Peyer's patch (tissue), 4 donors: ENCODE measurements at places on chromosomes 5 and 9.

DNA sequence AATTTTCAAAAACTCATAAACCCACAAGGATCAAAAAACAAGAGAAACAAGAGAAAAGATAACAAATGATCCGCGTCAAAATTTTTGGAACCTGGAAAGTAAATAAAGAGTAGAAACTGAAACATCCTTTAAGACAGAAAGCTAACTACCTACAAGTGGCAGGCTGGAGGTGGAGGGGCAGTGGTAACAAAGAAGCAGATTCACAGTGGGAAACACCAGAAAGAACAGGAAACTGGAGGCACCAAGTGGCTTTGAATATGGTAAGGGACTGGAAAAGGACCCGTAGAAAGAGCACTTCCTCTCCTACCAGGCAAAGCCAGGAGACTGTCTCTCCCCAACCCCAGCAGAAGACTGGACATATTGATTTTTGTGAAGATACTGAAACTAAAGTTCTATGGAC is 100.6 kb upstream of the TARS1 start:
- H3K27ac ChIP-seq, result no peak overlapping the region
- no peaks in the 10 kb centered on the region for H3K4me1 ChIP-seq
- no peaks in the 10 kb centered on the region for H3K36me3 ChIP-seq
- H3K27me3 ChIP-seq, result no peaks in the 10 kb centered on the region
- DNase-seq, result no peak

- no peaks in the 10 kb centered on the region for H3K4me1 ChIP-seq
- H3K27ac ChIP-seq, result no peak overlapping the region
- DNase-seq, result no peak
- no peaks in the 10 kb centered on the region for H3K36me3 ChIP-seq
- no peak overlapping the region for H3K4me3 ChIP-seq
Observed at GRCh38 chr5:154844809-154845208, 5.6 kb downstream of the FAXDC2 start.

DNA sequence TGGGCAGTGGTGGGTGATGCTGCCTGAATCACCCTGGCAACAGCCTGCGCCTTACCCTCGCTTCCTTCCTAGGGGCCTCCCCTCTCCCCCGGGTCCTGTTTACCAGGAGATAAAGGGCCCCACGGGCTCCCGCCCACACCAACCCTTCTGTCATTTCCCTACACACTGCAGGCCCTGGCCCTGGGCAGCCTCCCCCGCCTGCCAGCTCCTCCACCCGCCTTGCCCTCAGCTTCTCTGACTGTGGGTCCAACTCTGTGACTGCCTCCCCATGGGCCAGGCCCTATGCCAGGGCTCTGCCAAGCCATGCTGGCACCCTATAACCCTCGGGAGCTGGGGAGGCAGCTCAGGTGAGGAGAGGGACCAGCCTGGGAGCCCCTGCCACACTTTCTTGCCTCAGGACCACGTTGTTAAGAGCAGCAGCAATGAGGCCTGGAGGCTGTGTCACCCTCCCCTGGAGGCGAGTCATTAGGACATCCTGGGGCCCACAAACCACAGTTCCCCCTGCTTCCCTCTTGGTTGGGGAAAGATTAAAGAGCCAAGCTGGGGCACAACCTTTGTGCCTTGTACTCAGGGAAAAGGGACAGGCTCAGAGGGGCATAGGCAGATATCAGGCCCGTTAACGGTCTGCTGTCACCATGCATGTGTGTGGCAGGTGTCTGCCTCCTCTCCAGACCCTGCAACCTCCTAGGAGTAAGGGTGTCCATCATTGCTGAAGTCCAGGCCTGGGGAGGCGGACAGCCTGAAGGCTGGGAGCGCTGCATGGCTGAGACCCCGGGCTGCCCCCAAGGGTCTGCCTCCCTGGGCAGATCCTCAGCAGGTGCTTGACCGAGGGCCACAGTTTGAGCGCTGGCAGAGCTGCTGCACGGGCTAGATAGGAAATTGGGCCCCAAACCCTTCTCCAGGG is 2.8 kb downstream of the MGAT4B start:
- peak overlapping the region; percentile 95 for H3K27ac ChIP-seq
- no peak overlapping the region for H3K4me3 ChIP-seq
- DNase-seq, result peak; percentile 54
- H3K27me3 ChIP-seq, result no peaks in the 10 kb centered on the region
- no peaks in the 10 kb centered on the region for H3K36me3 ChIP-seq
- H3K4me1 ChIP-seq, result peaks cover 40% of the 10 kb centered on the region

- H3K27ac ChIP-seq, result no peak overlapping the region
- H3K36me3 ChIP-seq, result no peaks in the 10 kb centered on the region
- H3K4me3 ChIP-seq, result no peak overlapping the region
Observed at GRCh38 chr9:115590011-115590410, 472.1 kb upstream of the TNC start.

DNA sequence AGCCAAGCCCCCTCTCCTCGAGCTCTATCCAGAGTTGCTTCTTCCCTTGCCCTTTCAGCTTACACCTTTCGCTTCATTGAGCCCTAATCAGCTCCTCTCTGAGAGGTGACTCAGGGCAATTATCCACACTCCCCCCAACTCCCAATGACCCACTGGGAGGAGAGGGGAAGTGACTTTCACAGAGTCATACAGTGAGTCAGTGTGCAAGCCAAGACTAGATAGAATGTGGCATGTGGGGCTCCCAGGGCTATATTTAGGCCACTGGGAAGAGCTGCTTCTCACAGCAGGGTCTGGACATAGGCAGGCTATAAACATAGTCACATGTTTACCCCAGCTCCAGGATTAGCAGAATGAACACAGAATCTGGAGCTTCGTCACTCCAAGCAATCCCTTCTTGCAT is 57.4 kb downstream of the NRG2 start:
- no peak for DNase-seq
- no peak overlapping the region for H3K4me3 ChIP-seq
- H3K36me3 ChIP-seq, result no peaks in the 10 kb centered on the region
- H3K4me1 ChIP-seq, result no peaks in the 10 kb centered on the region

GRCh38 chr5:169889572-169889971 is 90.7 kb downstream of the INSYN2B start:
- H3K27ac ChIP-seq, result no peak overlapping the region
- H3K36me3 ChIP-seq, result no peaks in the 10 kb centered on the region

DNA sequence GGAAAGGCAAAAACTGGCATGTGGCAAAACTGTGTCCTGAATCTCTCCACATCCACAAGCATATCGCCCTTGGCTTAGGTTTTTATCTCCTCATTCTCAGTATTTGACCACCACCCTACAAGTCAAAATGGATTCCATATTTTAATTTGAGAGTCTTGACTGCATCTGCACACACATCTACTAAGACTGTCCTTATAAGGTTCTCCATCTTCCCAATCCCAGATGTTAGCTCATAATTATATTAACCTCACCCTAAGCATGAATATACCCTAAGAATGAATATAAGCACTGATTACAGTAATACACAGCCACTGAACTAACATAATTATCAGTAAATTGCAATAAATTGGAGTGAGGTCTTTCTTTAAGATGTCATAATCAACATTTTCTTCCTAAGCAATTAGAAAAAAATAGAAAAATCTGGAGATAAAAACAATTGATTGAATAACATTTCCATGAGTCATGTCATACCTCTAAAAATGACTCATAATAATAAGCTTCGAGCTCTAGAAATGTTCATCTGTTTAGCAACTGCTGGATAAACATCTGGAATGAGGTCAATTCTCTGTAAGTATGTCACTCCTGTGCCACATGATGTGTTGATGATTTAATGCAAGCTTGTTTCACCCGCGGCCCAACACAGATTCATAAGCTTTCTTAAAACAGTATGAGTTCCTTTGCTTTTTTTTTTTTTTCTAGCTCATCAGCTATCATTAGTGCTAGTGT is 39.9 kb upstream of the PAM start:
- no peak overlapping the region for H3K4me3 ChIP-seq
- H3K4me1 ChIP-seq, result no peaks in the 10 kb centered on the region
- H3K27ac ChIP-seq, result no peak overlapping the region
- no peak for DNase-seq
- H3K27me3 ChIP-seq, result no peaks in the 10 kb centered on the region

DNA sequence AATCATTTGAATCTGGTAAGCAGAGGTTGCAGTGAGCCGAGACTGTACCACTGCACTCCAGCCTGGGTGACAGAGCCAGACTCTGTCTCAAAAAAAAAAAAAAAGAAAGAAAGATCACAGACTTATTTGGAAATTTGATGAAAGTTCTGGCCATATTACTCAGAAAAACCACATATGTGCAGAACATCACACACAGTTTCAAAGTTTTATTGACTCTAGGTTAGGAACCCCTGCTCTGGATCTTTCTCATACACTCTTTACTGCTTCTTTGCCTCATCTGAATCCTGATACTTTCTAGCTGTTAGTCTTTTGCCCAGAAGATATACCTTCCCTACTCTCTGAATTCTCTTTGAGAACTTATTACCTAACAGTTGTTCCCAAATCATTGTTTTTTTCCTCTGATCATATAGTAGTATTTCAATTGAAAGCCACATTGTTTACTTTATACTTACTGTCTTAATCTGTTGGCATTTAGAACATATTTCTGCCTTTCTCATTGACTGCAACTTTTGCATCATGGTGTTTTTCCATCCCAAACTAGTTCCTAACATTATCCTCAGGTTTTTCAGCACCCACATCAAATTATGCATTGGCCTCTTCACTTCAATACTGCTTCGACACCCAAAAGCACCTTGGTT is 68.7 kb downstream of the LNPEP start:
- H3K27me3 ChIP-seq, result no peaks in the 10 kb centered on the region
- H3K27ac ChIP-seq, result no peak overlapping the region
- H3K36me3 ChIP-seq, result no peaks in the 10 kb centered on the region
- DNase-seq, result no peak

DNA sequence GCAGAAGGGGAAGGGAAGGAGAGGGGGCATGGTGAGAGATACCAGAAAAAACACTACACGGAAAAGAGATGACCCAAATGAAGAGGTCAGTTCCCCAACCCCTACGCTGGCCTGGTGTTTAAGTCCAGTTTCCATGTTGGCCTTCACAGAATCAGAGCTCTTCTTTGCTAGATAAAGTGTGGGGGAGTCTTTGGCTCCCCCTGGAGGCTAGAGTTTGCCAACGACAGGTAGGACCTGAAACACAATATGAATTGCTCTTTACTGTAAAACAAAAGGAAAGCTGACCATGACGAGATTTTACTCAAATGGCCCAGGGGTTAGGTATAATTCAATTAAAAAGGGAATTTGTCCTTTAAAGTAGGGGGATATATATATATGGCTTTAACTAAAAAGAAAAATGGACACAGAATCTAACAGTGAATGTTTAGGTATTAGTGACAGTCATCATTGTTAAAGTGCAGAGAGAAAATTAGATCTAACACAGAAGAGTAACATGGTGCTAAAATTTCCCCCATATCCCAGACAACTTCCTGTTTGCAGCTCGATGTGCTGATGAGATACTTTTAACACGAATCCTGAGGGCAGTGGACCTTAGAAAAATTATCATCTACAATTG is 92.0 kb downstream of the SV2C start:
- no peak overlapping the region for H3K4me3 ChIP-seq
- H3K27me3 ChIP-seq, result no peaks in the 10 kb centered on the region
- no peak overlapping the region for H3K27ac ChIP-seq
- H3K36me3 ChIP-seq, result no peaks in the 10 kb centered on the region
- H3K4me1 ChIP-seq, result no peaks in the 10 kb centered on the region

DNA sequence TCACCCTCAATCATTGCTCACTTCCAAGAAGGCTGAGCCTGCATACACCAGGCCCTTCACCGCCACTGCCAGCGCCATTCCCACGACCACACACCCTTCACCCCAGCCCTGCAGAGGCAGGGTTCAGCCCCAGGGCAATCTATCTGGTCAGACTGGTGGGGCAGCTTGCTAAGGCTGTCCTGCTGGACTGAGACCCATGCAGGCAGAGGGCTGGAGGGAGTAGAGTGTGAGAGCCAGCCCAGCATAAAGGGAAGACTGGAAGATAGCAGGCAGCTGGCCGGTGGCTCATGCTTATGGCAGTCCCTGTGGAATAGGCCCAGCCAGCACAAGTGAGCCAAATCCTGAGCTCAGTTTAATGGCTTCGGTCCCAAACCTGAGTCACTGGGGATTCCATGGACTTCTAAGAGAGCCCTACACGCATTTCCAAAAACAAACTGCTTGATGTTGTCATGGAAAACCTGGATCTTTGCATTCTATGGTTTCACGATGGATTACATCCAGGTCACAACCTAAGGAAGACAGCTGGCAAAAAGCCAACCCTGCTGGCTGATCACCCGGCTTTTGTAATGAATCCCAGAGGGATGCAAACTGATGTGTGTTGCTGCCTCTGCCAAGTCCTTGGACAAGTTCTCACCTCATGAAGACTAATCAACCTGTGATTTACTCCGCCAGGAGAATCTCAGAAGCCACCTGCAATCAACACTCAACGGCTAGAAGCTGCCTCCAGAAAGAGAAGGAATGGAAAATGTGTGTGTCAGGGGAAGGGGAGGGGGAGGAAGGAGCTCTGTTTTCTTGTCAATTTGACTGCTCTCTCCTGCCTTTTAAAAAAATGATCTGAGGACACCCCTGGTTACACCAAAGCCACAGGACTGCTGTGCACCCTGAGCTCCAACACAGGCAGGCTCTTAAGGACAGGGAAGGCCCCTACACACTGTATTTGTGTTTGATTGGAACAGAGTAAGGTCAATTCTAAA is 143.6 kb downstream of the LHFPL2 start:
- no peaks in the 10 kb centered on the region for H3K36me3 ChIP-seq
- DNase-seq, result peak; percentile 78

- no peak overlapping the region for H3K4me3 ChIP-seq
- H3K27ac ChIP-seq, result no peak overlapping the region
- no peaks in the 10 kb centered on the region for H3K36me3 ChIP-seq
- H3K4me1 ChIP-seq, result peaks cover 8% of the 10 kb centered on the region
- peak; percentile 80 for DNase-seq
Observed at GRCh38 chr9:107389617-107390071, 99.9 kb downstream of the KLF4 start.

GRCh38 chr9:128409978-128410377 is 10.7 kb upstream of the CERCAM start:
- no peak overlapping the region for H3K4me3 ChIP-seq
- H3K36me3 ChIP-seq, result no peaks in the 10 kb centered on the region

DNA sequence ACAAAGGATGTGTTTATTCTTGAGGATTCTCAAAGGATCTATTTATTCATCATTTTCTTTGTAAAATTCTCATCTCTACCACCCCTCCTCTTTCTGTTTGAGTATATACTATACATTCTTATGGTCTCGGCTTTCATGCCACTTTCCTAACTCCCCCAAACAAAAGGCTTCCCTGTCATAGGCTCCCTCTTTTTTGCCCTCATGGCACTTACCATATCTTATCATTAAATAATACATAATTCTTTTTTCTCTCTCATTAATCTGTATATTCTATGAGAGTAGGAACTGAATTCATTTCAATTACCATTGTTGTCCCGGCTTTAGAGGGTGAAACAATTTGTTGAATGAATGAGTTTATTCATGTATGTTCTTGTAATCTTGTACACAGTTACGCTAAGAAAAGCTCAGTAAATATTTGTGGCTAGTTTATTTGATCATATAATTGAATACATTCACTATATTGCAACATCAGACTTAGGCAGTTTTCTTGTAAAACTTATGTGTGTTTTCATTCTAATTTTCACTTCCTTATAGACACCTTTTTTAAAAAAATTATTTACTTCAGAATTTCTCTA is 254.6 kb downstream of the EDIL3 start:
- DNase-seq, result no peak
- no peak overlapping the region for H3K27ac ChIP-seq
- H3K4me1 ChIP-seq, result no peaks in the 10 kb centered on the region
- no peaks in the 10 kb centered on the region for H3K27me3 ChIP-seq
- no peaks in the 10 kb centered on the region for H3K36me3 ChIP-seq
